RWPE2 (cell line): ENCODE measurements at places on chromosomes 13 and 19.

- no peak overlapping the region for H3K27ac ChIP-seq
- DNase-seq = no peak
- no peak overlapping the region for H3K4me3 ChIP-seq
Observed at GRCh38 chr13:40338217-40338616, 328.2 kb downstream of the FOXO1 start.

- DNase-seq = no peak
- H3K4me1 ChIP-seq = no peaks in the 10 kb centered on the region
- no peaks in the 10 kb centered on the region for H3K36me3 ChIP-seq
Observed at GRCh38 chr13:46648166-46648607, 95.2 kb downstream of the LRCH1 start.

- no peaks in the 10 kb centered on the region for H3K4me1 ChIP-seq
- H3K36me3 ChIP-seq = no peaks in the 10 kb centered on the region
- no peak overlapping the region for H3K27ac ChIP-seq
- H3K4me3 ChIP-seq = no peak overlapping the region
Observed at GRCh38 chr13:43094901-43095300, 71.5 kb downstream of the DNAJC15 start.

DNA sequence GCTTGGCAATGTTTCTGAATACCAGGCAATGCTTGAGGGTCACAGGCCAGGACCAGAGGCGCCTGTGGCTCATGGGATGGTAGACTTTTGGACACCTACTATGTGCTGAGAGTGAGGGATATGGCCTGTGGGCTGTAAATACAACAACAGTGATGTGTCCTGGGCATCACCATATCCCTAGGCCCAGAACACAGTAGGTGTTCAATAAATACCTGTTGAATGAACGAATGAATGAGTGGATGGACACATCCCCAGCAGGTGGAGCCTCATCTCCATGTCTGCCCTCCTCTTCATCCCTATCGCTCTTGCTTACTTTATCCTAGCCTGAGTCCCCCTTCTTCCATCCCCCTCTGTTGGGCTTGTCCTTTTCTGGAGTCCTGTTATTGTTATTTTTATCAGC lies 16.5 kb upstream of the NANOS2 start:
- no peaks in the 10 kb centered on the region for H3K27me3 ChIP-seq
- H3K27ac ChIP-seq = no peak overlapping the region
- no peaks in the 10 kb centered on the region for H3K4me1 ChIP-seq
- no peaks in the 10 kb centered on the region for H3K36me3 ChIP-seq
- DNase-seq = no peak

GRCh38 chr19:46490774-46491173 lies 4.9 kb downstream of the PNMA8B start:
- no peaks in the 10 kb centered on the region for H3K27me3 ChIP-seq
- no peak overlapping the region for H3K4me3 ChIP-seq
- no peaks in the 10 kb centered on the region for H3K4me1 ChIP-seq
- no peak for DNase-seq

GRCh38 chr19:41646589-41647204 lies 19.8 kb upstream of the CEACAM4 start:
- H3K36me3 ChIP-seq = no peaks in the 10 kb centered on the region
- no peaks in the 10 kb centered on the region for H3K4me1 ChIP-seq
- no peak overlapping the region for H3K4me3 ChIP-seq
- H3K27ac ChIP-seq = no peak overlapping the region
- H3K27me3 ChIP-seq = peaks cover 2% of the 10 kb centered on the region
- DNase-seq = no peak
